A549 treated with dexamethasone at 1 μM for 4 hours (cell line): ENCODE measurements at places on chromosomes 3 and 15. TPM values are rescaled to one million over a fixed set of nuclear protein-coding genes. Genes with fewer than 3 reads are reported as not detected.

Gene KBTBD12
- total RNA-seq, result not detected in 5 replicates

Gene GPR62
- not detected in 5 replicates for total RNA-seq

Gene APOD
- total RNA-seq, result 1.2 to 2.2 TPM (median 1.6 TPM) in 5 replicates

Gene ZNF620
- 1.7 to 2.0 TPM (median 1.8 TPM) in 5 replicates for total RNA-seq

Gene ZNF80
- 0.04 TPM in 1 of 5 replicates, not detected in the others for total RNA-seq

Gene PLSCR5
- not detected in 5 replicates for total RNA-seq

Gene CNTN3
- not detected in 5 replicates for total RNA-seq

Gene CCDC39
- not detected in 5 replicates for total RNA-seq

Gene SAMMSON
- not detected in 5 replicates for total RNA-seq

Gene GREM1
- total RNA-seq, result 2.3 to 5.9 TPM (median 3.8 TPM) in 5 replicates

Gene SUCNR1
- total RNA-seq, result 0.06 to 0.08 TPM (median 0.07 TPM) in 5 replicates

Gene BLM
- total RNA-seq, result 13.7 to 15.5 TPM (median 14.7 TPM) in 5 replicates

Gene GRAMD1C
- 0.52 to 1.8 TPM (median 0.72 TPM) in 5 replicates for total RNA-seq

Gene PPP2R3A
- total RNA-seq, result 1.4 to 2.6 TPM (median 2.1 TPM) in 5 replicates

Gene ACKR4
- total RNA-seq, result 0.04 TPM in 1 of 5 replicates, not detected in the others

Gene MESP2
- total RNA-seq, result 0.25 to 0.63 TPM (median 0.45 TPM) in 4 of 5 replicates, not detected in the other

Gene CTXND1
- 0.01 TPM in 2 of 5 replicates, not detected in the others for total RNA-seq

Gene TNFSF10
- total RNA-seq, result 0.08 to 0.16 TPM (median 0.13 TPM) in 5 replicates

Gene PAQR5
- total RNA-seq, result 64.6 to 109 TPM (median 96.1 TPM) in 5 replicates

Gene IMPDH2
- total RNA-seq, result 162 to 178 TPM (median 171 TPM) in 5 replicates

Gene GABRR3
- total RNA-seq, result not detected in 5 replicates

Gene C15orf40
- total RNA-seq, result 41.4 to 57.2 TPM (median 44.2 TPM) in 5 replicates
